ENCODE measurements at places on chromosomes 16 and 17.

- DNase-seq, result no peak
Observed at GRCh38 chr16:12358898-12359297, 382.4 kb downstream of the SNX29 start.

DNA sequence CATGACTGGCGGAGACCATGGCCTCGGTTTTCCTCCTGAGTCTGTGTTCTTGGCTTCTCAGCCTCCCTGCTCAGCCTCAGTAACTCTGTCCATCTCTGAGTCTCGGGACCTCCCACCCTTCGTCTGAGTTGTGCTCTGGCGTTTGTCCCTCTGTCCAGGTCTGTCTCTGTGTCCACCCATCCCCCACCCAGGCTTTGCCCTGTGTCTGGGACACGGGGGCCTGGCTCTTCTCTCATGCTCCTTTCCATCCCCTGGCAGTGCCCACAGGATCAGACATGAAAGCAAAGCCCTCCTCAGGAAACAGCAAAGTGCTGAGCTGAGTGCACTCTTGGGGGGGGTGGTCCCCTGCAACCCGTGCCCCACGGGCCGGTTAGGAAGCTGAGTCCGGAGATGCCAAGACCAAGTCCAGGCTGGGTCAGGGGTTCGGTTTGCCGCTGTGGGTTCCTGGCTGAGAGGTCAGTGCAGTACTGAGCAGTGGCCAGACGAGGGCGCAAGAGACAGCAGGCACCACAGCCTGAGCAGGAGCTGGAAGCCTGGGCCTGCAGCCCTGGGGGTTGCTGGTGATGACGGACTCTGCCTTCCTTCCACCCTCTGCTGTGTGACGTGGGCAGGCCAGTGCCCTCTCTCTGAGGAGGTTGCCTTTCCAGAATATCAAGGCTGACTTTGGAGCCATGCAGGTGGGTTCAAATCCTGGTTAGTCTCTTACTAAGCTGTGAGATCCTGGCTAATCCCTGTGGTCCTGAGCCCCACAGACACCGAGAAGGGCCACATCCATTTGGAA is 2.5 kb downstream of the P2RX1 start:
- peak; percentile 14 for DNase-seq

GRCh38 chr17:55812323-55812722 is 61.5 kb downstream of the PCTP start:
- no peak for DNase-seq

- DNase-seq, result no peak
Observed at GRCh38 chr17:45646288-45646988, 137.7 kb upstream of the CRHR1 start.

- no peak for DNase-seq
Observed at GRCh38 chr16:22977294-22977697, 163.3 kb downstream of the HS3ST2 start.

GRCh38 chr17:57234739-57235092 is 21.6 kb upstream of the MSI2 start:
- DNase-seq, result no peak

DNA sequence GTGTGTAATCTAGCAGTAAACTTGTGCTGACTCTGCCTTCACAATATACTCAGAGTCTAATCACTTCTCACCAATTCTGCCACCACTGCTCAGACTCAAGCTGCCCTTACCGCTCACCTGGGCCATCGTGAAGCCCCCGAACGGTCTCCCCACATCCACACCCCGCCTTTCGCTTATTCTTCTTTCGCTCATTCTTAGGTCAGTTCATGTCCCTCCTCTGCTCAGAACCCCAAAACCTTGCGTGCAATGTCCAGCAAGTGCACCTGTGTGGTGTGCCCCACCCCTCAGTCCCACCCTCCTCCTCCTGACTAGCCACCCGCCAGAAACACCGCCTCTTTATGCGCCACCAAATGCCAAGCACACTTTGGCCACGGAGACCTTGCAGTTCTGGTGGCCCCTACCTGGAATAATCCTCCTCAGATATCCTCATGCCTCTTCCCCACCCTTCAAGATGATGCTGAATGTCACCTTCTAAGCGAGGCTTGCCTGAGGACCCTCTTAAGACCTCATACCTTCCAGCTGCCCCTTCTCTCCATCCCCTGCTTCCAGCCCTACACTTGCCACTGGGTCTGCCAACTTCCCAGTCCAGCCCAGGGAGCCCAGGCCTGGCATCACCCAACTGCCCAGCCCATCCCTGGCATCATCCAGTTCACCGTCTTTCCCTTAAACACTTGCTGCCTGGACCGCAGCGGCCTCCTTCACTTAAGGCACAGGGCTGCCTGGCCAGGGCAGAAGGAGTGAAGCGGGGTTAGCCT is 34.3 kb upstream of the RBFOX3 start:
- no peak for DNase-seq

- no peak for DNase-seq
Observed at GRCh38 chr17:1301546-1301945, 22.1 kb downstream of the TRARG1 start.

- DNase-seq, result no peak
Observed at GRCh38 chr17:47257651-47258339, 4.2 kb downstream of the ITGB3 start.

Data from NCI-H2029 treated with DMSO at 0.1 percent for 48 hours (cell line).